Lower lobe of right lung (tissue), 2 donors: ENCODE measurements at places on chromosomes 16 and 17. TPM values are rescaled to one million over a fixed set of nuclear protein-coding genes. Genes with fewer than 3 reads are reported as not detected.

The CCDC182 gene
- not detected for total RNA-seq

The KANSL1 gene
- 78.5 TPM for total RNA-seq

The KRT40 gene
- total RNA-seq, result 0.27 TPM

The DNAI2 gene
- 6.2 TPM for total RNA-seq

The GRB7 gene
- total RNA-seq, result 34.5 TPM

The IL34 gene
- 2.6 TPM for total RNA-seq

The SPATA33 gene
- 9.7 TPM for total RNA-seq

The NGFR gene
- total RNA-seq, result 2.3 TPM

The KCNJ18 gene
- not detected for total RNA-seq

The CSNK2A2 gene
- 72.1 TPM for total RNA-seq

The ZNF423 gene
- 10.7 TPM for total RNA-seq

The KRTAP4-6 gene
- not detected for total RNA-seq

The RUNDC3A gene
- total RNA-seq, result 0.38 TPM
